ENCODE measurements at places on chromosomes 1 and 21. TPM values are rescaled to one million over a fixed set of nuclear protein-coding genes. Genes with fewer than 3 reads are reported as not detected.

OR11L1 gene
- not detected for total RNA-seq

SLX9 gene
- total RNA-seq: 64.1 TPM

GRCh38 chr1:162551969-162552683, 9.4 kb upstream of the UAP1 start:
- DNase-seq: no peak

DNA sequence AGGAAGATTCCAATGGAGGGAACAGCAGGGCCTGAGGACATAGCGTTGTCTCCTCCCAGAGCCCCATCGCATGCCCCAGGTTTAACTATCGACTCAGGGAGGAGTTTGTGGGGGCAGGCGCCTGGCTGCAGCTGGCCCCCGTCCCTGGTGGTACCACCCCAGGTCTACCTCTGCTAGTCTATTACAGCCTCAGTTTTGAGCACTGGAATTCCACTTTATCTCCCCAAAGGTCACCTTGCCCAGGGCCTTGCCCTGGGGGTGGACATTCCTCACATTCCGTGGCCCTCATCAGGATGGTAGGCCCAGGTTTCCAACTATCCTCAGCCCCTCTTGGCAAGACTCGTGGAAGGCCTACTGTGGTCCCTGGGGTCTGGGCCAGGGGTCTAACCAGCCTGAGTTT, 65.4 kb upstream of the SSBP3 start:
- no peak for DNase-seq

DNA sequence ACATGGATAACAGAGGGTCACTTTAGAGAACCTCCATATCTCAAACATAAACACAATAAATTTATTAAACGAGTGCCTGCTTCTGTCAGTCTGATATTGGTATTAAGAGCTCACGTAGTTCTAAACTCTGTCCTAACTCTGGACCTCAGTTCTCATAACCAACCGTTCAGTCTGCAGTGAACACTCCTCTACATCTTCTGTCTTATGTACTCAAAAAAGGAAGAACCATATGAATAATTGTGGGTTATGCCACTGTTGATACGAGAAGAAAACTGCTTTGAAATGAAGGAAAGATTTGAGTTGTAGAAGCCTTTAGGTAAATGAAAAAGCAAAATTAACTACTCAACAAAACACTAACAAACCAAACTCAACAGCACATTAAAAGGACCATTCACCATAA, 53.7 kb downstream of the DPYD start:
- DNase-seq: no peak

DNA sequence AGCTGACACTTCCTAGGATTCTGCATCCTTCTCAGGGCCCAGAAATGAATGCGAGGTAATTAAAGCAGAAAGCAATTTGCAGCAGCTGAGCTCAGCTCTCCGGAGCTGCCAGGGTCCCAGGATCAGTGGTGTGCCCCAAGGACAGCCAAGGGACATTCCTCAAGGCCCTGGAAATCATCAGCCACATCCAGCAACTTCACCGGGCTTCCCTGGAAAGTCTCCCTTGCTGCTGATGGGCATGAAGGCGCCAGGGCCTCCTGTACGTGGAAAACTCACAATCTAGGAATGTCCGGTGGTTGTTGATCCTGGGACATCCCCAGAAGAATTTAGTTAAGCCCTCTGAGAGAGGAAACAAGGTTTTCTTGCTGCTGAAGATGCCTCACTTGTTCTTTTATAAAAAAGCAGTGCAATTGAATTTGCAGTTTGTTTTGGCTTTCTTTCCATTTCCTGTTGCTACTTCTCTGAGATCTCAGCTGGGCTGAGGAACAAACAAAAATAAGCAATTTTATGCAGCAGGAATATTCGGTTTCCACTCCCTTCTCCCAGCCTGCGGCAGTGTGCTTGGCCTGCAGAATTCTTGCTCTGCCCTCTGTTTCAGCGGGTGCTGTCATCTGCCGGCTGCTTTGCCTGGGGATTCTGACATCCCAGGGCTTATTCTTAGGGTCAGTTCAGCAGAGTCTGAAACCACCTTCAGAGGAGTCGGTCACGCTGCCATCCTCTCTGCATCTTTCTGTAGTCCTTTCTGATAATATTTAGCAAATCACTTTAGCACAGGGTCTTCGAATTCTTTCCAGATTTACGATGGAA, 85.9 kb downstream of the TCP10L start:
- DNase-seq: no peak
